Activated T-helper 9 cell treated with anti-CD3 and anti-CD28 coated beads, Interleukin-2, amount 50 U/mL, for 16 hours (primary cell): ENCODE measurements at places on chromosomes 6 and 20.

DNA sequence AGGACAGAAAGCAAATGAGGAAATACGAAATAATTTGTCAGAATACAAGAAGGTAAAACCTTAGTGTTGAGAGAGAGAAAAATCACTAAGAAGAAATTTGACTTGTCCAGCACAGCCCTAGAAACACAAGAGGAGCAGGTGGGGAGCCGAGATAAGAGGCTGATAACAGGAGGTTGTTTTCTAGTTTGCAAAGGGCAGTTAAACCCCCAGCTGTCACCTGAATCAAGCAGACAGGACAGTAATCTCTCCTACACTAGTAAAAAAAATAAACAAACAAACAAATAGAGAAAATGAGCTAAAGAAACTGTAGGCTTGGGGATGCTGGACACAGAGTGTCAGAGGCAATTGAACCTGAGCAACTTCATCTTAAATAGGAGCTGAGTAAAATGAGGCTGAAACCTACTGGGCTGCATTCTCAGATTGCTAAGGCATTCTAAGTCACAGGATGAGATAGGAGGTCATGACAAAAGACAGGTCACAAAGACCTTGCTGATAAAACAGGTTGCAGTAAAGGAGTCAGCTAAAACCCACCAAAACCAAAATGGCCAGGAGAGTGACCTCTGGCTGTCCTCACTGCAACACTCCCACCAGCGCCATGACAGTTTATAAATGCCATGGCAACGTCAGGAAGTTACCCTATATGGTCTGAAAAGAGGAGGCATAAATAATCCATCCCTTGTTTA lies 40.4 kb downstream of the FAM184A start:
- DNase-seq, result no peak

GRCh38 chr6:128479048-128479666 lies 41.2 kb downstream of the PTPRK start:
- DNase-seq, result no peak

- no peak for DNase-seq
Measured at GRCh38 chr20:44038681-44039123, 124.0 kb downstream of the TOX2 start.

DNA sequence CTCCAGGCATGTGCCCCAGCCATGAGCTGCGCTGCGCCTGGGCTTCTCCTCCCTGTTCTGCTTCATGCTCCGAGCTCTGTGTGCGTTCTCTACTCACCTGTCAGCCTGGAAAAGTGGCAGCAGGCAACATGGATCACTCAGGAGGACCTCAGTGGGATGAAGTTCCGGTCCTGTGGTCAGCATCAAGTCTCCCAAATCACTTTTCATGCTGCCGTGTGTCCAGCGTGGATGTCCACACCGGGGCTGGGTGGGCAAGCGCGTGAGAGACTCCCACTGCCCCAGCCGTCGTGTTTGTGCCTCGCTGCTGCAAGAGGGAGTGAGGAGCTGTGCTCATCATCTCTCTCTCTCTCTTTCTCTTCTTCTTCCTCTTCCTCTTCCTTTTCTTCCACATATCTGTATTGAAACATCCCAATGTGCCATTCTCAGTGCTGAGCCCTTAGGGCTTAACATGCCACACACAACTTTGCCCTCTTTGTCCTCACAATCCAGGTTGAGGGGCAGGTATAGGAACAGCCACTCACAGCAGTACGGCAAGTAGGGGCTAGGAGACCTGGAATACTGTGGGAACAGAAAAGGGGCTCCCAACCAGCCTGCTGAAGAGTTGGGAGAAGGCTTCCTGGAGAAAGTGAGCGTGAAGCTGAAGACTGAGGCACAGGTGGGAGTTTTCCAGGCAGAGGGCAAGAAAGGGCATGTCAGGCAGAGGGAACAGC lies 3.8 kb upstream of the PDYN start:
- no peak for DNase-seq

DNA sequence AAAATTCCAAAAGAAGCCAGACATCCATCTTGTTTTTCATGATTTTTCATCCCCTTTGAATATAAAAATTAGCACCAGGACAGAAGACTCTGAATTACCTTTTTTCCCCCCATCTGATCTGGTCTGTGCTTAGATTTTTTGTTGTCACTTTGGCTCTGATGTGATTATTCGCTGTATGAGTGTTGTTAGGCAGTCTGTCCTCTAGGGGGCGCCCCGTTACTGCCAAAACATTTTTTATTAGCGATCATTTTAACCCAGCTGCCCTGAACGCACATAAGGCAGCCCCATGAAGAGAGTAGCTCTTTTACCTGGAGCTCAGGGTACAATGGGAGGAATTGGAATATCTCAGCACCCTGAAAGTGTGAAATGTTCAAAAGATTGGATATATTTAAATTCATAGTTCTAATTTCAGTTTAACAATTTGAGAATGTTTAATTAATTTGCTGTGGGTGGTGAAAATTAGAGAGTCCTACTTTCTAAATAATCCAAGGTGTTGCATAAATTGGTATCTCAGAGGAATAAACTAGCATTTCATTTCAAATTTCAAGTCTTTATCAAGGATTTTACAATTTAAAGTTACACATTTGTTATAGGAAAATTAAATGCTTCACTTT lies 60.8 kb downstream of the PRPH2 start:
- peak; percentile 74 for DNase-seq

GRCh38 chr6:25173951-25174474 lies 105.2 kb upstream of the CARMIL1 start:
- no peak for DNase-seq

- DNase-seq, result no peak
Measured at GRCh38 chr20:17381724-17382123, 149.5 kb downstream of the BFSP1 start.
